CD4-positive, alpha-beta T cell treated with Interleukin-6 for 4 hours (primary cell): ENCODE measurements at places on chromosomes 13 and 19.

DNA sequence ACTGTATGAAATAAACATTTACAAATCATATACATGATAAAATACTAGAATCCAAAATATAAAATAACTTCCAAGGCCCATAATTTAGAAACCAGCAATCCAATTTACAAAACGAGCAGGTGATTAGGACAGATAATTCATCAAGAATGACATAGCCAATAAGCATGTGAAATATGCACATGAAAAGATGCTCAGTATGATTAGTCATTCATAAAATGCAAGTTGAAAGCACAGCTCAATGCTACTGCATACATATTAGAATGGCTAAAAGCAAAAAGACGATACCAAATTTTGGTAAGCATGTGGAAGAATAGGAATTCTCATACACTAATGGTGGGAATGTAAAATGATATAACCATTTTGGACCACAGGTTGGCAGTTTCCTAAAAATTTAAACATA, 837.2 kb upstream of the MIR17HG start:
- no peak for DNase-seq

GRCh38 chr13:71513411-71514033, 353.5 kb downstream of the DACH1 start:
- DNase-seq: no peak

DNA sequence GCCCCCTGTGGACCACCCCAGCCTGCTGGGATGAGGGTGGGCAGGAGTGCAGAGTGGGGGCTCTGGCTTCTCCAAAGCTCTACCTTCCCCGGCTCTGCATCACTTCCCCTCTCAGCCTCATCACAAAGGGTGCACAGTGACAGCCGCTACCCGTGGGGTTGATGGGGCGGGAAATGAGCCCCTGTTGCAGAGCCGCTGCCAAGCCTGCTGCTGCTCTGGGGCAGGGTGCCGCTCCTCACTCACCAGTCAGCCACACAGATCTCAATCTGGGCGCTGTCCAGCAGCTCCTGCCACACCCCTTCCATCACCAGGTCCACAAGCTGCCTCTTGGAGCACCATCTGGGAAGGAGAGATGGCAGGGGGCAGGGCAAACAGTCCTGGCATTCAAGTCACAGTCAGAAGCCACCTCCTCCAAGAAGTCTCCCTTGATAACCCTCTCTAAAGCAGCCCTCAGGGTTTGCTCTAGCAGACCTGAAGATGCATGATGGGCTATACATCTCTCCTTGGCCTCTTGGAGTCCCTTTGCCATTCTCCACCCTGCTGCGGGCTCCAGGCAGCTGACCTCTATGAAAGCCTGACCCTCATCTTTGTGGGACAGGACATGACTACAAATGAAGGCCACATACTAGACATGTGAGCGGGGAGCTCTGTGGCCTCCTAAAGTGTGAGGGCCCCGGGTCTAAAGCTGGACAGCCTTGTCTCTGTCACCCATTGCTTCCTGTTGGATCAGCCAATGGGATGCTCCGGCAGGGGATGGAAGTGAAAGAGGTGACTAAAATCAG, 15.7 kb downstream of the MRPS12 start:
- no peak for DNase-seq

DNA sequence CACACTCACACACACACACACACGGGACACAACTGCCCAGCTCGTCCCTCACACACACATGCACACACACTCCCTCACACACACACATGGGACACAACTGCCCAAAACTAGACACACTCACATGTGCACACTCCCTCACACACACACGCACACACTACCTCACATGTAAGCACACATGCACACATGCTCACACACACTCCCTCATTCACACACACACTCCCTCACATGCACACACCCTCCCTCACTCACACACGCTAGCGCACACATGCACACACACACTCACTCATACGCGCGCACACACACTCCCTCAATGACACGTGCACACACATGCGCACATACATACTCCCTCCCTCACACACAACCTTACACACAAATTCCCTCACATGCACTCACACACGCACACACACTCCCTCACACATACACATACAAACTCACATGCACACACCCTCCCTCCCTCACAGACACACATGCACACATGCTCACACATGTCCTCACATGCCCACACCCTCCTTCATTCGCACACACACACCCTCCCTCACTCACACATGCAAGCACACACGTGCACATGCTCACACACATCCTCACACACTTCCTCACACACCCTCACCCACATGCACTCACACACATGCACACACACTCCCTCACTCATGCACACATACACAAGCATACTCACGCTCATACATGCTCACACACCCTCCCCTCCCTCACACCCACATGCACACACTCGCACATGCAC, 9.0 kb upstream of the RASA3 start:
- DNase-seq: no peak

- DNase-seq: no peak
These were observed 888.6 kb downstream of the DIAPH3 start for GRCh38 chr13:59274958-59275727.

DNA sequence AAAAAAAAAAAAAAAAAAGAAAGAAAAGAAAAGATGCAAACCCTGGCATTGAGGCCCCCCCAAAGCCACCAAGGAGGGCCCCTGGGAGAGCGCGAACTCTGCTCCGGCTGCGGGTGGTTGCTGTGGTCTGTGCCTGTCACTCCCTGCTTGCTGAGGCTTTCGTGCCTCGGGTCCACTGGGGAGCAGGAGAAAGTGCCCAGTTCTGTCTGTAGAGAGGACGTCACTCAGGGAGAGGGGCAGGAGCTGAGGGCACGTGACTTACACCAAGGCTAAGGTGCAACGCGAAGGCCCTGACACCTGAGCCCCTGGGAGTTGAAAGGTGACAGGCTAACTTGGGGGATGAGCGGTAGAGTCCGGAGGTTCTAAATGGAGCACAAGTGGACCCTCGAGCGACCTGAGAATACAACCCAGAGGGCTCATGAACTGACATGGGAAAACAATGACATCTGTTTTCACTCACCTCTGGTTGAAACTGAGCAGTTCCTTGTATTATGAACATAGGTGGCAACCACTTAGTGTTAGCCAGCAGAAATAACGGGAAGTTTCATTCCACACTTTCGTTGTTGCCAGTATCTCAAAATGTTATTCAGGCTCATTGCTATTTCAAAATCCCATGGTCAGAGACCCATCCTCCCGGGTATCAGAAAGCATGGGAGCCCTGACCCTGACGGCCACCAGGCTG, 69.2 kb upstream of the TM9SF2 start:
- no peak for DNase-seq

DNA sequence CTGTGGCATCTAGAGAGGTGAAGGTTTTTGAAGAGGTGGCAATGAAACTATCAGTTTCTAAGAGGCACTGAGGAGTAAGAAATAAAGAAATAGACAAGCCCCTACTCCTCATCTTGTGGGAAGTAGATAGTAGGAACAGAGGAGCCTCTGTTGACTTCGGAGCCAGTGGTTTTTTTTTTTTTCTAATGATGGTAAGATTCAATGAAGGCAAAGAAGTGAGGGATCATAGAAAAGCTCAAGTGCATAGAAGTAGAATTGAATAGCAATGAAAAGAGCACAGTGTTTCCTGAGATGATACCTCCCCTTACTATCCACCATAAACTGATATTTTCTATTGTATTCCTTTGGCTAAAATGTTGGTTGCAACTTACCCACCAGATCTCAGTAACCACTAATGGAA, 46.3 kb downstream of the FREM2 start:
- DNase-seq: no peak

DNA sequence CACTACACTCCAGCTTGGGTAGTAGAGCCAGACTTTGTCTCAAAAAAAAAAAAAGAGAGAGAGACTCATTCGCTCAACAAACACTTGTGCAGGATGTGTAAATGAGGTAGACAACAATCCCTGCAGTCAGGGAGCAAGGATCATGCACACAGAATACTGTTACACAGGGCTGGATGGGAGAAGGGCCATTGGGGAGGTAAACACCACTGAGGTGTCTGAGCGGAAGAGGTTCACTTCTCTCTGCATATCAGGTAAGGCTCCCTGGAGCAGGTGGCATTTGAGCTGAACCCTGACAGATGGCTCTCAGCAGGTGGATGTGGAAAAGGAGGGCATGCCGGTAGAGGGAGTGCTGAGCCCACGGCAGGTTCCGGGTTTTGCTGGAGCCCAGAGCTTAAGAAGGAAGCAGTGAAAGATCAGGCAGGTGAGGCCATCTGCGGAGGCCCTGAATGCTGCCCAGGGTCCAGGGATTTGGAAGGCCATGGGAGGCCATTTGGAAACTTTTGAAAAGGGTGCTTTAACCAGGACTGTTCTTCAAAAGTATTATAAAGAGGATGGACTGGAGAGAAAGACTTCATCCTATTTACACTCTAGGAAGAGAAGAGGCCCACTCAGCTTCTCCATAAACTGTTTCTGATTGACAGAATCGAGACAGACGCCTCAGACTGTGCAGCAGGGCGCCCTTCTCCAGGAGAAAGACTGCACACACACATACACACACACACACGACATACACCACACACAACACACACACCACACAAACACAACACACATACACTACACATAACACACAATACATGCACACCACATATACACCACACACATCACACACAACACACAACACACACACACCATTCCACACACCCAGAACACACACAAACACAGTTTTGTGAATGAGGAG, 199.4 kb downstream of the USP12 start:
- peak; percentile 30 for DNase-seq

DNA sequence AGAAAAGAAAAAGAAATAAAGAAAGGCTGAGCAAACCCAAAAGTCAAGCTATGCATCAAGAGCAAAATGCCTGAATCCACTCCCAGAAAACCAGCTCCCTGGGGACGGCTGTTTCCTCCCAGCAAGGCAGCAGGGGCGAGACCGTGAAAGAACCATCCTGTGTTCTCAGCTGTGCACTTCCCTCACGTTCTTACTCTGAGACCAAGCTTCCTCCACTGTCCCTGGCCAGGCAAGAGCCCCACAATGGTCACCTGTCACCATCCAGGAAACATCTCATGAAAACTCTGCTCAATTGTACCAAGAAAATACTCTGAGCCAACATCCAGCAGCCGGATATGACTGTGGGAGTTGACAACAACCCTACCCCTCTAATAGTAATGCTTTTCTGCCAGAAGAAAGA, 22.9 kb downstream of the RAB20 start:
- no peak for DNase-seq

DNA sequence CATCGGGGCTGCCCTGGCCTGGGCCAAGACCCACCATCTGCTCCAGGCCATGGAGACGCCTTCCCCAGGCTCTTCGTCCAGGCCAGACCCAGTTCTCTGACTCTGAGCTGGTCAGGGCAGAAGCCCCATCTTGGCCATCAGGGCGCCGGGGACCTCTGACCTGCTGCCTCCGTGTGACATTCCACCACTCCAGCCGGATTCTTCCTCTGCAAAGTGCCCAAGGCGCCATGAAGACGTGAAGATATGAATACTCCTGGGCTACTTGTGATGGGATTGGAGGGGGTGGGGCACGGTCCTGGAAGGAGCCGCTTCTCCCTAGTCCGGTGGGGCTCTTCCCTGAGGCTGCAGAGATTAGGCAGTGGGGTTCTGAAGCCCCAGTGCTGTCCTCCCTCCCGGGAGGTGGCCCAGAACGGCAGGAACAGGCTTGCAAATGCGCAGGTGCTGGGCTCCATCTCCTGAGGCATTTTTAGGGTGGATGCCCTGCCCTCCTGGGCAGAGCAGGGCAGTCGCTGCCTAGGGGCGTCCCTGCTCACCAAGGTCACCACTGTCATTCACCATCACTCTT, 26.0 kb upstream of the SLC7A10 start:
- DNase-seq: no peak

DNA sequence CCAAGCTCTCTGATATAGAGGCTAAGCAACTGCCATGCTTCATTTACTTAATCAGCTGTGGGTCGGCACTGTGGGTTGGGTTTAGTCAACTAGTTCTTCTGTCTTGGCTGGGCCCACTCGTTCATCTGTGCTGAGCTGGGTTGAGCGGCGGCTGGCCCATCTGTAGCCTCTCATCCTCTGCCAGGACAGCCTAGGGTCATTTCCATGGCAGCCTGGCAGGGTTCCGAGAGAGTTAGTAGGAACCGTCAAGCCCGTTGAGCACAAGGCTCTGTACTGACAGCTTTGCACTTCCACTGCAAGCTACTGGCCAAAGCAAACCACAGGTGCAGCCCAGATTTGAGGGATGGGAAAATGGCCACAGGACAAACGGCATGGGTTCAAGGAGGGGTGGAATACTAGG, 6.6 kb upstream of the ZNF835 start:
- DNase-seq: no peak

DNA sequence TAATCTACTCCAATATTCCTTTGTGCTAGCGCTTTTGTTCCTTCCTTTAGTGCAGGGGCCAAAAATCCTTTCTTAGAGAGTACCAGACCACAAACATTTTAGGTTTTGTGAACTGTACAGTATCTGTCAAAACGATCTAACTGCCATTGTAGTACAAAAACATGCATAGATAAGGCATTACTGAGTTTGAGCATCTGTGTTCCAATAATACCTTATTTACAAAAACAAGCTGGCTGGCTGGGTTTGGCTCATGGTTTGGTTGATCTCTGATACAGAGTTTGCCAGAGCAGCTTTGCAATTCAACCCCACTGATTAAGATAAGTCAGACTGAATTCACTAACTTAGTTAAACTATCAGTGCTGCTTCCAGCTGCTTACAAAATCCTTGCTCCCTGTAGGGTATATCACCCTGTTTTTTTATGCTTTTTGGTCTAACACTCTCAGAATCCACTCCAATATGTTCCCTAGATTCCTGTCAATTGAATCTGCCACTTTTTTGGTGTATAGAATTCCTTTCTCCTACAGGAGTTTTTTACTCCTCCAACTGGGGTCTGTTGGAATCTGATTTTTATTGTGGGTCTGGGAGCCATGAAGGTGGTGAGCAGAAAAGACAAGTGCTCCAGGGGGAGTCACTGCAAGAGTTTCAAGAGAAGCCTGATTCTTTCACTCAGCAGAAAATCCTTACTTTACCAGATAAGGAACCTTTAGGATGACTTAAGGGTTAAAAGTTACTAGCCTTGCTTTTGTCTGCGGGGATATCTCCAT, 1399.4 kb downstream of the EFNB2 start:
- DNase-seq: no peak

GRCh38 chr13:67505376-67505775, 275.2 kb upstream of the PCDH9 start:
- no peak for DNase-seq

DNA sequence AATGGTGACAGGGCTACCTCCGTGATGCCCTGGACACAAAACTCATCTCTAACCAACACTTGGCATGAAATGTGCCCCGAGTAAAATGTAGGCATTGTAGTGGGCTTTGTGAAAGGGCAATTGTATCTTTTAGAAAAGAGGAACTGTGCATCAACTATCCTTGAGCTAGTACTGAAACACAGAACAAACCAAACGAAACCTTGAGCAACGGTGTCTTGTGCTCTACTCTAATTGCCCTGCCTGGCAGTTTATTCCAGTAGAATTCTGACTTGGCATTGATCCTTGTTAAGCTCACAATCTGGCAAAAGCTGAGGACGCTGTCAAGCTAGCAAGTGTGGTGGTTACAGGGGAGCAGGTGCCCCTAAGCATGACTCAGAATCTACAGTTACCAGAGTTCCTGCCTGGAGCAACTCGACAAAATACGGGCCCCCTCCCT, 707.1 kb upstream of the SPRY2 start:
- no peak for DNase-seq
